Non-pigmented ciliary epithelial cell (primary cell): ENCODE measurements at places on chromosomes 11 and 22.

GRCh38 chr22:29394931-29395581, 6.7 kb upstream of the AP1B1 start:
- DNase-seq: no peak

DNA sequence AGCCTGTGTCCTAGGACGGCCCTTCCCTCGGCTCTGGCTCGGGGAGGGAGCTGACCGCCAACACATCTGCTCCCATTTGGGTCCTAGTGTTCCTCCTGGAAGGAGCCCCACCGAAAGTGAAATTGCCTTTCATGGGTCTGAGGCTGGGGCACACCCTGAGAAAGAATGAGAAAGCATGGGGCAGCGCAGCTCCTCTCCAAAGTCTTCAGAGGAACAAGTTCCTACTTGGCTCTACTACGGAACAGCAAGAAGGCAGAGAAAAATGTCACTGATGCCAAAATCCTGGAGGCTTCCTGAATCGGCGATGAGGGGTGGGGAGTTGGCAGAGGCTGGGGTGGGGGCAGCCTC, 41.5 kb upstream of the MYEOV start:
- no peak for DNase-seq

GRCh38 chr11:67274768-67275605, 8.7 kb downstream of the GRK2 start:
- no peak for DNase-seq

DNA sequence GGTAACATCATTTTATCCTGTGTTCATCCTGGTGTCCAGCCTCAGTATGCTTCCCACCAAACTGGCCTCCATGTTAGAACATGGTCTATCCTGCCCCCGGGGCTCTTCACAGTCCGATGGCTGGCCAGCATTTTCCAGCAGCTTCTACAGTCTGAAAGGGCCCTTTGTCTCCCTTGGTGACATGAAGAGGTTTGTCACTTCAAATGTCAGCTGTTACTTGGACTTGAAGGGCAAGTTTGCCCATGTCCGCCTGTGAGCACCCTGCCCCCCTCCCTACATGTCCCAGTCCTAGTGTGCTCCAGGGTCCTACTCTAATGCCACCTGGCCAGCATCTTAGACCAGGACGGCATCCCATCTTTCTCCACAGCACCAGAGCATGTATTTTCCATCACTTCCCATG, 24.7 kb downstream of the PATZ1 start:
- no peak for DNase-seq

DNA sequence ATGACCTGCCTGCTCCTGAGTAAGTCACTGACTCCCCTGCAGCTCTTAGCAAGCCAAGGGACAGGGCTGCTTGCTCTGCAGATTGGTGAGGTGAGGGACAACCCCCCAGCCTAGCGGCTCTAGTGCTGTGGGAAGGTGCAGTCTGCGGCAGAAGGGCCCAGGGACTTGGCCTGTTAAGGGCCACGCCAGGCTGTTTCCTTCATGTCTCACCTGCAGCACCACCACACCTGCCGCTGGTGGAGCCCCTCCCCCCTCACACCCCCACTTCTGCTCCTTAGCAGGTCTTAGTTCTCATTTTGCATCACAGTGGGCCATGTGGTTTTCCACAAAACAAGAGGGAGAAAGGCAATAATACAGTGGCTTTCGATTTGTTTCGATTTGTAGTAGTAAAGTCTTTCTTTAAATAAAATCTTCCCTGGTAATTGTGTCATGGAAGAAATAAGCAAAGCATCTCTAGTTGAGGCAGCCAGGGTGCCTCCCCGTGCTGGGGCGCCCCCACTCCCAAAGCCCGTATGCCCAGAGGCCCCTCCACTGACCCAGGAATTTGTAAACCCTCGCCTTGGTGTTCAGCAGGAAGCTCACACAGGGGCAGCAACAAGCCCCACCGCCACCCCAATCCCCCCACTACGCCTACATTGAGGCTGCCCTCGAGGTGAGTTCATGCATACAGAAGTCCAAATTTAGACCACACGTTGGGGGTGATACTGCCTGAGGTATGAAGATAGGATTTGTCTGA, 86.5 kb upstream of the CLDN5 start:
- DNase-seq: no peak

GRCh38 chr22:19984201-19984753, 32.3 kb downstream of the ARVCF start:
- no peak for DNase-seq

DNA sequence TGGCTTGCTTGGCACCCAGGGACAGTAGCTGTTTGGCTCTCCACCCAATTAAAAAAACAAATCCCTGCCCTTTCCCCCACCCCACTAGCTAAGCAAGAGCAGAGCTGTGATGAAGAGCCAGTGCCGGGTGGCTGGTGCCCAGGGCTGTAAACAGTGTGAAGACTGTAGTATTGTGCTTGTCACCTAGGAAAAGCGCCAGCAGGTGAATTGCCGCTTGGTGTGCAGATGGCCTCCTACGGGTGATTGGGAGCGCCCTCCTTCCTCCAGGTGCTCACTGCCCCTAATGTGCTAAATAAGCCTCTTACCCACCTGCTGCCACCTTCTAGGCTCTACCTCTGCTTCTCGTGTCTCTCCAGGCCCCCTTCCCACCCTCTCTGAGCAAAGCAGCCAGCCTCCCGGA, 18.4 kb upstream of the RAPSN start:
- no peak for DNase-seq

DNA sequence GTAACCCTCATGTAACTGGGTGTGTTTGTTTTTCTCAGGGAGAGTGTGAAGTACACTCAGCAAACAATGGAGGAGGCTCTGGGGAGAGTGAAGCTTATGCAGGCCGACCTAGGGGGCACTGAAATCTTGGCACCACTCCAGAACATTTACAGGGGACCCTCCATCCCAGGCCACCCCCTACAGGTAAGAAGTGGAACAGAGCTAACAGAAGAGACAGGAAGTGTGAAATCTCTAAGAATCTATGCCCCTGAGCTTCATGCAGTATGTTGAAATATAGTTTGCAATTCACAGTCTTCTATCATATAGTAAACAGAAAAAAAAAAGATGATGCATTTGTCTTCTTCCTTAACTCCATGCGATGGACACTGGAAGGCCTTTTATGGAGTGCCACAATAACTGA, 8.4 kb downstream of the VWA5A start:
- DNase-seq: no peak

DNA sequence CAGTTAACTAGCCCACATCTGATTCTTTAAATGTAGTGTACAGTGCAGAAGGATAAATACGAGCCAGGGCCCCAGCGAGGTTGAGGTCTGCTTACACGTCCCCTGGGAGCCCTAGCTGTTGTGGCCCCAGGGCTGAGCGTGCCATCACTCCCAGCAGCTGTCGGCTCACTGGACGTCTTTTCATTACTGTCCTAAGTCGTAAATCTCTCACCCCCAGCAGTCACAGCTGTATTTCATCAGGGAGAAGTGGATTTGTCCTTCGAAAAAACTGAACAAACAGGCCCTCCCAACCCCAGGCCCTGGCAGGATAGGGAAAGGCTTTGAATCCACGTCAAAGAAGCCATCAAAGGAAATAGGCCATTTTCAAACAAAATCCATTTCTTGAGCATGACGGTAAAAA, 110.4 kb upstream of the CSNK2A3 start:
- no peak for DNase-seq
